ENCODE measurements at places on chromosomes 2 and 18.

DNA sequence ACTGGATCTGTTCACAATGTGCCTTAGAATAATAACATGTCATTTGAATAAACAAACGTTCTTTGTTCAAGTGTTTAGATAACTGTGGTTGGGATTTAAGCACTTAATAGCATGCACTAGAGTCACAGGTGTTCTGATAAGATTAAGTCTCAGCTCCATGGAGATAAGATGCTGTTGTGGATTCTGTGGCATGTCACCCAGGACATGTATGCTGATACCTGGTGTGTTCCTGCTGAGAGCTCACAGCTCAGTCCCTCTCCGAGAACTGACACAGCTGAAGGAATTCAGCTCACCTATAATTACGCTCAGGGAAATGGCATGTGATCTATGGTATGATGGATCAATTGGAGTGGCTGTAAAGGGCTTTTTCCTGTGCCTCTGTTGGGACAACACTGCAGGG lies 75.4 kb upstream of the ST6GAL2 start:
- DNase-seq, result no peak

- no peak for DNase-seq
Observed at GRCh38 chr18:9362869-9363268, 28.3 kb downstream of the TWSG1 start.

GRCh38 chr18:76571689-76572088 lies 76.6 kb upstream of the ZNF516 start:
- DNase-seq, result no peak

DNA sequence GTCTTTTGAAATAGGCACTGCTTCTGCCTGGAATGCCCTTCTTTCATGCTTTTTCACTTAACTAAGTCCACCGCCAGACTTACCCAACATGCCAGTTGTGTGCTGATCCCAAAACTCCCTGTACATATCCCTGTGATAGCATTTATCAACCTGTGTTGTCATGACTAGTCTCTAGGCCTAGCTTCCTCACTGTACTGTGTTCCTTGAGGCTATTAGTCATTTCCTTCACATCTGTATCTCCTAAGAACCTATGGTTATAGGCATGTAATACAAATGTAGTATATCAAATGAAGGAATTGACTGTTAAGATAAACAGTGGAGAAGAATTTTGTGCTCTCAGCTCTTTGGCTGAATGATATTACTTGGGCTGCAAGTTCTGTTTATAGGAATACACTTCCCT lies 184.3 kb downstream of the CYRIA start:
- DNase-seq, result no peak

GRCh38 chr2:159774370-159774990 lies 23.5 kb downstream of the CD302 start:
- no peak for DNase-seq

GRCh38 chr18:12998332-12999060 lies 7.3 kb downstream of the CEP192 start:
- peak; percentile 59 for DNase-seq

- no peak for DNase-seq
Observed at GRCh38 chr2:215590010-215590745, 154.3 kb upstream of the FN1 start.

GRCh38 chr18:27185025-27185763 lies at the start of gene CHST9:
TSS of gene CHST9 (minus strand) at chr18:27185308. CDS start at chr18:27142809, 42,499 bp downstream.
- no peak for DNase-seq

DNA sequence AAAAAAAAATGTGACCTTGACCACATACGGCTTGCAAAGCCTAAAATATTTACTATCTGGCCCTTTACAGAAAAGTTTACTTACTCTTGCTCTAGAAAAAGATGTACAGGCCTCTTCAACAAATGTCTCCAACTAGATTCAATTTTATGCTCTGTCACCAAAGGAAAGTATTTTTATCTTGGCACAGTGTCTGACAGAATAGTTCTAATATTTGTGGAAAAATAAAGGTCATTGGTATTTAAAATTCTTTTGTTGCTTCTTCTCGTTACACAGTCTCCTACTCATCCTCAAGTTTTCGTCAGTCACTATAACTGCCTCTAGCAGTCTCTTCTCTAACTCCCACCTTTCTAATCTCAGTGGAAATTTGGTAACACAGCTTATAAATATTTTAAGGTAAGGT lies 1.4 kb downstream of the RBKS start:
- no peak for DNase-seq

- no peak for DNase-seq
Observed at GRCh38 chr2:109256921-109257320, 127.9 kb downstream of the SH3RF3 start.

GRCh38 chr2:10590742-10591141 lies 99.0 kb downstream of the NOL10 start:
- DNase-seq, result no peak

DNA sequence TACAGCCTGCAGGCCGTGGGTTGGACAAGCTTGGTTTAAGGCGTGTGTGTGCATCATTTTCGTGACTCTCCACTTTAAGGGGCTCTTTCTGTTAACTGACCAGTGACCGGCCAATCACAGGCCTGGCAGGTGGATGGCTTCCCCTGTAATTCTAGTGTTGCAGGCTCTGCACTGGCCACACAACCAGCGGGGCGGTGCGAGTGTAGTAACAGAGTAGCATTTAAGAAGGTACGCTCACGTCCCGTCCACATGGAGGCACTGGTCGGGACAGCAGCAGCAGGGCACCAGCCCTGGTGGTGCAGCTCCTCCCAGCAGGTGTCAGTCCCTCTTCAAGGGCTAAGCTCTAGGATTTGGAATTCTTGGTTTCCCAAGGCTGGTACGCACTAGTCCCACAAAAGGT lies 8.0 kb upstream of the ANO7 start:
- no peak for DNase-seq

DNA sequence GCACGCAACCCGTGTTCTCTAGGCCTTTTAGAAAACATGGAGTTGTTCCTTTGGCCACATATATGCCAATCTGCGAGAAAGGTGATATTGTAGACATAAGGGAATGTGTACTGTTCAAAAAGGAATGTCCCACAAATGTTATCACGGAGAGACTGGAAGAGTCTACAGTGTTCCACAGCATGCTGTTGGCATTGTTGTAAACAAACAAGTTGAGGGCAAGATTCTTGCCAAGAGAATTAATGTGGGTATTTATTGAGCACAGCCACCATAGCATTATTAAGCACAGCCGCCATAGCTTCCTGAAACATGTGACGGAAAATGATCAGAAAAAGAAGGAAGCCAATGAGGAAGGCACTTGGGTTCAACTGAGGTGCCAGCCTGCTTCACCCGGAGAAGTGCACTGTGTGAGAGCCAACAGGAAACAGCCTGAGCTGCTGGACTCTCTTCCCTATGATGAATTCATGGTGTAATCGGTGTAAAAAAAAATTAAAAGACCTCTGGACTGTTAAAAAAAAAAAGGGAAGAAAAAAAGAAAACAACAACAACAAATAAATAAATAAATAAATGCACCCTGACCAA lies 29.0 kb upstream of the REL start:
- no peak for DNase-seq

DNA sequence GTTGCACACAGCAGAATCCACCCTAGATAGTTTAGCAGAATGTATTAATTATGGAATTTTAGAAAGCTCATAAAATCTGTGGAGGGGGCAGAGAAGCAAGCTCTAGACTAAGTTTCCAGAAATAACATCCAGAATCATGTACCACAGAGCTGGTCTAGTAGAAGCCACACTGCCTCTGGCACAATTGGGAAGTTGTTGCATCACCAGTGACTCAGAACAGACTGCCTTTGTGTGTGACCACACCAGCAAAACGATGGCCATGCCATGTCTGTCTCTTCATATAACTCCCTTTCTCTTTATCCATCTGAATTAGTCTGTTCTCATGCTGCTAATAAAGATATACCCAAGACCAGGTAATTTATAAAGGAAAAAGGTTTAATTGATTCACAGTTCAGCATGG lies 158.9 kb downstream of the CCDC148 start:
- no peak for DNase-seq

- DNase-seq, result no peak
Observed at GRCh38 chr2:128686881-128687555, 368.4 kb upstream of the HS6ST1 start.

DNA sequence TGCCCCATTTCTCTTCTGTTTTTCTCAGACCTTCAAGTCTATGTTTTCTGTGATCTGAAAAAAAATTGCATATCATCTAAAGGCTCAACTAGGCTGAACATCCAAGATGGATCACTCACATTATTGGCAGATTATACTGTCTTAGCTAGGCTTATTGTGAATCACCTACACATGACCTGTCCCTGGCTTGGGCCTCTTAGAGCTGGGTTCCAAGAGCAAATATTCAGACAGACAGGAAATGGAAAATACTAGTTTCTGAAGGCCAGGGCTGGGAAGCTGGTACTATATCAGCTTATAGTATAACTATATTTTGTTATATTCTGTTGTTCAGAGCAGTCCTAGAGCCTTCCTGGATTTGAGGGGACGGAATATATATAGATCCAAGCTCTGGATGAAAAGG lies 90.3 kb downstream of the PIK3C3 start:
- no peak for DNase-seq

DNA sequence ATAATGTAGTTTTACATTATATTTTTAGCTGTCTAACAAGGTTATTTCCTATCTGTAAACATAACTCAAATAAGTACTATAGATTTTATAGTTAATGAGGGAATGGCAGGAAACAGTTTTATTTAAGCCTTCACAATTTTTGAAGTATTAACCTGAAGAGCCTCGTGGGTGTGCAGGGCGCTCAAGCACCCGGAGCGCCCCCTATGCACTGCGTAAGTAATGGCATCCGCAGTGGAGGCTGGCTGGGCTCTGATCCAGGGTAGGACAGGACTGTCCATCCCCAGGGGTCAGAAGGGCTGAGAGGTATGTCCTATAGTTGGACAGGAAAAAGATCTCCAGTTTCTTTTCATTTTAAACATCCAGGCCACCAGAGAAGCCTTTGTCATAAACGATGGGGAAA lies 8.2 kb upstream of the GBX2 start:
- no peak for DNase-seq

DNA sequence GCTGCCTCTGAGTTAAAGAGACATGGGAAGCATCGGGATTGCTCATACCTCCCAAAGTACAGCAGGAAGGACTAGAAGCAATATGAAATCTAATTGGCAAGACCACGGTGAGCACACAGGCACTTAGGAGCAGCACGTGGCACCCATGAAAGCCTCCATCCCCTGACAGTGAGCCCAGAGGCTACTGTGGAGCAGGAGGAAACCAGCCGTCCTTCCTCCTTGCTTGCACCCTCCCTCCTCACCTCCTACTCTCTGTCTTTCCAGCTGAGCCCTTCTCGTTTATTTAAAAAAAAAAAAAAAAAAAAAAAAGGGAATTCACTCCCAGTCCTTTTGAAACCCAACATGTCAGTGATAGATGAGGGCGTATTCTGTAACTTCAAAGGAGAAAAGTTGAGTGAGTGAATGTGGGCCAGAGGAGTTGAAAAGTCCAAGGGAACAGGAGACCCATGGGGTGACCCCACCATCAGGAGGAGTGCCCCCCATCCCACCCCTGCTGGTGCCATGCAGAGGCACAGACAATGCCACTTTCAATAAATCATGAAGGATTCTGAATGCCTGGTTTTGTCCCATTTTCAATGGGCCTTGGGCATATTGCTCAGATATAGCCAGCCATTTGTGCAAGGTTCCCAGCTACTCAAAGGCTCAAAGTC lies 96.6 kb upstream of the ALPP start:
- DNase-seq, result no peak

GRCh38 chr2:88739985-88740600 lies 48.6 kb downstream of the RPIA start:
- DNase-seq, result peak; percentile 64

DNA sequence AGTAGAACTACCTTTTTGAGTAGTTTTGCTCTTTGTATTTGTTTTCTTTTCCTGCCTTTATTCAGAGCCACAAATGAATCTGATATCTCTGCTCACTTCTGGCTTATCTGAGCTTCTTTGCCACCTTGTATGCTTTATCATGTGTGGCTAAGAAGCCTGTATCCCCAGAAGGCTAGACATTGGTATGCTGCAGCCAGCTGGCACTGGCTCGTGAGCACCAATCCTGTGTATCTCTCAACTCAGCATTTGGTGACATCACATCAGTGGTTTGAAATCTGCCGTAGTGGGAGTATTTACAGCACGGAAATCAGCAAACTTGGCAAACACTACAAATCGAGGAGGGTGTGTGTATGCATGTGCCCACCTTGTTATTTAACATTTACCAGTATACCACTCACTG lies 183.7 kb upstream of the LHCGR start:
- DNase-seq, result no peak

GRCh38 chr2:201798252-201798913 lies 8.0 kb upstream of the CDK15 start:
- DNase-seq, result no peak

DNA sequence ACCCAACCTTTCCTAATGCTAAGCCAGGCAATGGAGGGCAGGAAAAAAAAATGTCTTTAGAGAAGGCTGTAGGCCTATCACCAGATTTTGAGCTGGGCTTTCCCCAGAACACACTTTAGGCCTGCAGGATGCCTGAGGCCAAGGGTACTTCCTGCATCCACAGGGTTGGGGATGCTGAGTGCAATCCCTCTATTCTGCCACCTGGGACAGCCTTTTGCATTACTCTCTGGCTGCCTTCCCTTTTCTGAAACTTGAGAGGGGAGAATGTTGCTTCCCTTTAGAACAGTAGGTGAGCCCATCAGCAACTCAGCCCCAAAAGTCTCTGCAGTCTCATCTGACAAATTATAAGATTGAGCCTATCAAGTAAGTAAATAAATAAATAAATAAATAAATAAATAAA lies 195.2 kb downstream of the SLC8A1 start:
- no peak for DNase-seq

GRCh38 chr2:38797250-38797676 lies 19.3 kb downstream of the GEMIN6 start:
- DNase-seq, result no peak

GRCh38 chr2:174759381-174760065 lies 4.7 kb downstream of the CHRNA1 start:
- no peak for DNase-seq

GRCh38 chr18:13530879-13531387 lies 195.4 kb downstream of the FAM210A start:
- peak; percentile 26 for DNase-seq

GRCh38 chr18:53153281-53153680 lies 813.3 kb downstream of the DCC start:
- DNase-seq, result no peak

GRCh38 chr18:21747268-21747667 lies 6.7 kb downstream of the MIB1 start:
- no peak for DNase-seq

DNA sequence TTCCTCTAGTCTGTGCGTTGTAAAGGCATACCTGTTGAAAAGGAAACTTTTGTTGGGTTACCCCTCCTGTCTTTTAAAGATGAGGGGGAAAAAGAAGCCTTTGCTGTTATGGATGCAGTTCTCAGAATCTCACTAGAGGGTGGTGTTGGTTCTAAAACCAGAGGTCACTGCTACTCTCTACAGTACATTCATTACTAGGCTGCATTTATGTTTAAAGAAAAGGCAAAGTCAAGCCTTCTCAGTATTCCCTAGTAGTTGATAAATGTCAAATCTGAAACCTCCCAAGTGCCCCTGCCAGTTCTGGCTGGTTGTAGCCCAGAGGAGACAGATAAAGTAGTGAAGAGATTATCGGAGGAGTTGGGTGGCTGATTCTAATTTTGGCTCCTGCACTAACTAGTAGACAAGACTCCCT lies 1.4 kb upstream of the PLCL1 start:
- peak; percentile 17 for DNase-seq

- no peak for DNase-seq
Observed at GRCh38 chr18:69282371-69282770, 118.3 kb upstream of the DOK6 start.

Data from T-helper 1 cell (primary cell).